ENCODE measurements at places on chromosomes 5 and 9. TPM values are rescaled to one million over a fixed set of nuclear protein-coding genes. Genes with fewer than 3 reads are reported as not detected.

The NUTM2G gene
- not detected for polyA plus RNA-seq

The LHFPL2 gene
- polyA plus RNA-seq, result 20.1 TPM

The SLC34A3 gene
- polyA plus RNA-seq, result not detected

The KCNV2 gene
- polyA plus RNA-seq, result not detected

The NUTM2F gene
- not detected for polyA plus RNA-seq

The TOR4A gene
- polyA plus RNA-seq, result 14.1 TPM

The NIM1K gene
- 0.83 TPM for polyA plus RNA-seq

The RGMB gene
- 53.6 TPM for polyA plus RNA-seq

The PRELID1 gene
- polyA plus RNA-seq, result 135 TPM

The GNPDA1 gene
- 26.3 TPM for polyA plus RNA-seq

The CCNO gene
- polyA plus RNA-seq, result not detected

The OBP2B gene
- polyA plus RNA-seq, result not detected

The SLC6A7 gene
- polyA plus RNA-seq, result not detected

The MYO10 gene
- polyA plus RNA-seq, result 37.0 TPM

The TAS2R1 gene
- polyA plus RNA-seq, result 0.09 TPM

The CLIC3 gene
- polyA plus RNA-seq, result 0.42 TPM

The FYB1 gene
- 0.01 TPM for polyA plus RNA-seq

The WNT8A gene
- not detected for polyA plus RNA-seq

The NSG2 gene
- not detected for polyA plus RNA-seq

The AK1 gene
- 75.9 TPM for polyA plus RNA-seq

The ADGRV1 gene
- polyA plus RNA-seq, result not detected

The CNTLN gene
- polyA plus RNA-seq, result 11.7 TPM

The C1QTNF2 gene
- 1.1 TPM for polyA plus RNA-seq

The RPL7A gene
- 3,305 TPM for polyA plus RNA-seq

The ATG12 gene
- 112 TPM for polyA plus RNA-seq

The IGIP gene
- 1.6 TPM for polyA plus RNA-seq

Data from AG04450 (cell line).